ENCODE measurements at places on chromosomes 11 and 22.

GRCh38 chr11:117693344-117693743, 103.7 kb downstream of the DSCAML1 start:
- no peak for DNase-seq

- DNase-seq, result no peak
Measured at GRCh38 chr22:19579115-19579811, 55.1 kb upstream of the CLDN5 start.

GRCh38 chr11:73950869-73951710, at the start of gene DNAJB13:
Gene DNAJB13, plus strand, starts transcription at chr11:73951026. Its CDS starts 44 bp downstream, at chr11:73951070.
- no peak for DNase-seq

GRCh38 chr11:11171854-11172253, 181.2 kb downstream of the CSNK2A3 start:
- DNase-seq, result no peak

GRCh38 chr22:19622061-19622441, 92.3 kb upstream of the SEPTIN5 start:
- no peak for DNase-seq

DNA sequence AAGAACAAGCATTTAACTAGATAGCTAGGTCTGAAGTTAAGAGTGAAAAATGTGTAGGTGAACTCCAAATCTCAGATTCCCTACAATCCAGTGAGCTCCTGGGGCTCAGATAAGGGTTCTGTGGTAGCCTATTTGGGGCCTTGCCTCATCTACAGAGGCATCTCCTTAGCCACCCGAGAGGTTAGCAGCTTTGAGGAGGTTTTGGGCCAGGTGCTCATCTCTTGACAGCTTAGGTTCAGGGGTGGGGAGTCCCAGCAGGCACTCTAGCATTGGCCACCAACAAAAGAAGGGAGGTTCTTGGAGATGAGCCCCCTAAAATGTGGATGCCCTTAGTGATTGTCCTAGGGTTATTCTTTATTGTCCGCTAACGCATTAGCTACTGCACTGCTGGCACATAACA, 184.4 kb upstream of the B3GAT1 start:
- DNase-seq, result no peak

DNA sequence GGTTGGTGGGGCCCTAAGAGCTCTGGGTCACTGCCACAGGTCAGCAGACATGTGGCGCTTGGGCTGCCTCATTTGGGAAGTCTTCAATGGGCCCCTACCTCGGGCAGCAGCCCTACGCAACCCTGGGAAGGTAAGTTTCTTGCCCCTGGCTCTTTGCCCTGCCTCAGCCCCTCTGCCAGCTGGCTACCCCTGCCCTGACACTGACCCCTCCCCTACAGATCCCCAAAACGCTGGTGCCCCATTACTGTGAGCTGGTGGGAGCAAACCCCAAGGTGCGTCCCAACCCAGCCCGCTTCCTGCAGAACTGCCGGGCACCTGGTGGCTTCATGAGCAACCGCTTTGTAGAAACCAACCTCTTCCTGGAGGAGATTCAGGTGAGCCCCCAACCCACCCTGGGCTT, 1.9 kb downstream of the SCYL1 start:
- no peak for DNase-seq

GRCh38 chr11:75793966-75794365, 21.0 kb upstream of the UVRAG start:
- no peak for DNase-seq

GRCh38 chr11:9700105-9700801, 36.4 kb downstream of the SWAP70 start:
- no peak for DNase-seq

Measured in stimulated activated CD8-positive, alpha-beta memory T cell treated with anti-CD3 and anti-CD28 coated beads, Interleukin-4, amount 100 ng/mL, for 1 hour (primary cell).